Activated CD8-positive, alpha-beta memory T cell treated with anti-CD3 and anti-CD28 coated beads for 1 hour (primary cell): ENCODE measurements at places on chromosomes 11 and 22.
A peak's percentile ranks its signal among the peaks of the same experiment; 100 is the strongest.

- peak; percentile 25 for DNase-seq
Measured at GRCh38 chr22:31490496-31490925, 869 bp upstream of the EIF4ENIF1 start.

- no peak for DNase-seq
Measured at GRCh38 chr22:39990686-39991085, 4.1 kb upstream of the FAM83F start.

DNA sequence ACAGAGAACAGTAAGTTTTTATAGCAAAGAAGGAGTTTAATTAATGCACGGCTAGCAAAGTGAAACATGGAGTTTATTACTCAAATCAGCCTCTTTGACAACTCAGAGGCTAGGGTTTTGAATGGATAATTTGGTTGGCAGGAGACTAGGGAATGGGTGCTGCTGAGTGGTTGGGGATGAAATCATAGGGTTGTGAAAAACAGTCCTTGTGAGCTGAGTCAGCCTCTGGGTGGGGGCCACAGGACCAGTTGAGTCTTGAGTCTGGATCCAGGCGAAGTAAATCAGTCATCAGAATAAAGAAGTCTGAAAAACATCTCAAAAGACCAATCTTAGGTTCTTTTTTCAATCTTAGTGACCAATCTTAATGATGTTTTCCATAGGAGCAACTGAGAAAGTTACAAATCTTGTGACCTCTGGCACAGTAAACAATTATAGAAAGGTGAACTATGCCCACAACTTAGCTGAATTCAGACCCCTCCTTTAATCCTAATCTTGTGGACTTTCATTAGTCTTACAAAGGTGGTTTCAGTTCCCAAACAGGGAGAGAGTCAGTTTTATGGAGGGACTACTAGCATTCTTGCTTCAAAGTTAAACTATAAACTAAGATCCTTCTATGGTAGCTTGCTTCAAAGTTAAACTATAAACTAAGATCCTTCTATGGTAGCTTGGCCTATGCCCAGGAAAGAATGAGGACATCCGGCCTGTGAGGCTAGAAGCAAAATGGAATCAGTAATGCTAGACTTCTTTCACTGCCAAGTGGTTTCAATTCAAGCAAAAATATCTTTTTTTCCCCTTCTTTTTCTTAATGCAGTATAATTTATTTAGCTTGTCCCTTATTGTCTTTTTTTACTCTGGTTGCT is 84.5 kb downstream of the AASDHPPT start:
- DNase-seq, result no peak

DNA sequence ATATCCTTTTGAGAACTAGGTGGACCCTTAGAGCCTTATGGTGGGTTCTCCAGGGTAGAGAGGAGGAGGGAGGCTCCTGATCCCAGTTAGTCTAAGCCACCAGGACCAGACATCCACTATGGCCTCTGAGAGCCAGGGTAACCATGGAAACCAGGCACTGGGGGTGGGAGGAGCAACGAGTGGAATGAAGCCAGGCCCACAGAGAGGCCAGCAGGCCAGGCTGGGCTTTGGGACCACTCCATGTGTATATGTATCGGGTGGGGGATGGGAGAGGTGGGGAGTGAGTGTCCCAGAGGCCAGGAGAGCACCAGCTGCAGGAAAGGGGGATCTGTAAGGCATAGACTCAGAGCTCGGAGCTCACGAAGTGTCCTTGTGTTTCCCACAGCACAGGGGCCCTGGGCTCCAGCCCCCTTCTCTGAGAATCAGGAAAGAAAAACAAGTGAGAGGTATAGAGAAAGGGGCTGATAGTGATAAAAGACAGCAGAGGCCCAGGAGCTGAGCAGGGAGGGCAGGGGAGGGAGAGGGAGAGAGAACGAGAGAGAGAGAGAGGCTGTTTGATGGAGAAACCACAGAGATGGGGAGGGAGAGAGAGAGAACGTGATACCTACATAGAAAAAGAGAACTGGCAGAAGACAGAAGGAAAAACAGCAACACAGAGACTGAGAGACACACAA is 15.5 kb upstream of the TSPAN18 start:
- no peak for DNase-seq

- no peak for DNase-seq
Measured at GRCh38 chr11:93361435-93361834, 30.9 kb downstream of the DEUP1 start.

- DNase-seq, result no peak
Measured at GRCh38 chr11:34441814-34442213, 3.1 kb downstream of the CAT start.

DNA sequence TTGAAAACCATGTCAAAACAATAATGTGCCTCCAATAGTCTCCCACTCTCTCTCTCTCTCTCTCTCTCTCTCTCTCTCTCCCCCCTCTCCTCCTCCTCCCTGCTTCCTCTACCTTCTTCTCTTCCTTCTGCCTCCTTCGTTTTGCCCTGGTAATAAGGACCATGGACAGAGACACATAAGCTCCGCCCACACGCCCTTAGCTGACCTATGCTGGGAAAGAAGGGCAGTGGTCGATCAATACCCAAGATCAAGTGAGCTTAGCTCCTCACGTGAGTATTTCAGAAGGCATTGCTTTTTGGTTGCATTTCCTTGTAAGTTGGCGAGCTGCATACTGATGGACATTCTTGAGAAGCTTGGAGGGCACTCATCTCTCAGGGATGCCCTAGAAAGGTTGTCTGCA is 194.8 kb downstream of the MIAT start:
- DNase-seq, result no peak

- DNase-seq, result no peak
Measured at GRCh38 chr11:90874986-90875385, 652.1 kb upstream of the CHORDC1 start.

- no peak for DNase-seq
Measured at GRCh38 chr11:108364159-108364558, 103.2 kb downstream of the C11orf65 start.

DNA sequence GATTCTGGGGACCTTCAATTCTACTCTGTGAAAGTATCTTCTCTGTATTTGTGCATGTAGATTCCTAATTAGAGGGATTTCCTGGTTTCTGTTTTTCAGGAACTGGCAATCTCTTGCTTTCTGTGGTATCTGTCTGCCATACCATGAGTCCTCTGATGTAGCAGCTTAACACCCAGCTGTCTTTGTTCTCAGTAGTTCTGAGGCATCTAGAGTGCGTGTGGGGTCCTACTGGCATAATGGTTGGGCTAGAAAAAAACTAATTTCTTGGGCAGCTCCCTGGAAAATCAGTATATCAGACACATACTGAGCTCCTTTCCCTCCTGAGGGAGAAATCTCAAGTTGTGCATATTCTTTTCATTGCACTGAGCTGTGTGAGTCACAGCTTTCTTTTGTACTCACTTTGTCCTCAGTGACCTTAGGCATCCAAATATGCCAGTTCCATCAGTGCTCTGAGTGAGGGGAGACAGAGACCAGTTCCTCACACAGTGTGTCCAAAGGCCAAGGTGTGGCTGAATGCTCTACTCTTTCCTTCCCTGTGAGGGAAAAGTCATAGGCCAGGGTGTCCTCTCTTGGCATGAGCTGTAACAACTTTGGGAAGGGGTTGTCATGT is 35.5 kb upstream of the SLC22A24 start:
- no peak for DNase-seq

GRCh38 chr11:70727899-70728620 is 329.7 kb downstream of the CTTN start:
- DNase-seq, result no peak

- DNase-seq, result no peak
Measured at GRCh38 chr11:113505046-113505445, 29.8 kb upstream of the DRD2 start.
